H7 (cell line): ENCODE measurements at places on chromosomes 3 and 15. TPM values are rescaled to one million over a fixed set of nuclear protein-coding genes. Genes with fewer than 3 reads are reported as not detected.

DNA sequence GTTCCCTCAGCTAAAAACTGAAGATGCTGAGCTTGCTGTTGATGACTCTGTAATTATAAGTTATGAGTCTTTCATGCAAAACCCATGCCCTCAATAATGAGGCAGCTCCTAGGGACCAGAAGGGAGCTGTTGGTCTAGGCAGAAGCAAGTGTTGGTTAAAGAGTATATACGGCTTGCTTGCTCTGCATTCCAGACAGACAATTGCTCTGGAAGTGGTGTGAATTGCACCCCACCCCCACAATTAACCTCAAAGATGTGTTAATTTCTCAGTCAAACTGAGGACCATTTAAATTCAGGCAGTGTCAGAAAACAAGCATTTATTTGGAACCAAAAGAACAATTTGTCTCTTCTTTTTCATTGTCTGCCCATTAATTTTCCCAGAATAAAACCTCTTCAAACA, 163.5 kb upstream of the EOMES start:
- DNase-seq = no peak

DNA sequence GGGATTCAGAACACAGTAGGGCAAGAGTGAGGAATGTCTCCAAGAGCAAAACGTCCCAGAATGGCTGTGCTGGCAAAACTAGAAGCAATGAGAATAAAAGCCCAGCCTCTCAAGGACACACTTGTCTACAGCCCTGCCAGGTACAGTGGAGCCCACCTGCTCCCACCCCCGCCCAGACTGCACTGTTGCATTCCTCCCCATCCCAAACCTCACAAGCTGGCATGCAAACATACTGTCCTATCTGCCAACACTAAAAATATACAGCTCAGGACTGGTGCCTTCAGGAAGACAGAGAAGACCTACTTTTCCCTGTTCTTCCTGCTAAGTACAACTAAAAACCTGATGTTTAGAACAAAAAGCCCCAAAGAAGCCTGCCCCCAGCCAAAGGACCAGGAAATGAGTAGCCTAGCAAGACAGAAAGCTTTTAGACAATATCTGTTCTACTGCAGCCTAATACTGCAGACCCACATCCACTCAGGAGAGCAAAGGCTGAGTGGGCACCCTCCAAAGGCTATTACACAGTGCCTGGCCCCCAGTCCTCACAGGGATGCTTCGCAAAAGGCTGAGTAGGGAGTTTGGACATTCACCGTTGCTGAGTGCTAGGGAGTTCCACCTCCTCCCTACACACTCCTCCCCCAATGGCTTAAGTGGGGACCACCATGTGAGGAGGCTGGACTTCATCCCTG, 13.5 kb downstream of the OCA2 start:
- DNase-seq = no peak

DNA sequence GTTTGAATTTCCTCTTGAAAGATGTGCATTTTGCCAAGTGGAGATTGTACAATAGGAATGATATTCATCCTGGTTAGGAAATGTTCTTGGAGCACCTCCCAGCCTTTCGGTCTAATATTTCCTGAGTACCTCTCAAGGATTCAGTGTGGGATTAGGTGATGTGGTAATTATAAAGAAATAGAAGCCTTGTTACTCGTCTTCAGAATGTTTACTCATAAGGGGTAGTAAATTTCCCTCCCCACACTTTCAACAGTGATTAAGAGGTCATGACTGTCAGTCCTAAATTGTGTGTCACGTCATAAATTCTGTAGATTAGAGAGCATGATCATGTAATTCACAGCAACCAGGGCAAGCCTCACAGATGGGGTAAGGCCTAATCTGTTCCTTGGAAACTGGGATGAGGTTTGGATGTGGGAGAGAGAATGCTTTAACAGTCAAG, 633.1 kb upstream of the TBL1XR1 start:
- DNase-seq = no peak

The PRR23E gene
- not detected in 2 replicates for total RNA-seq
